ENCODE measurements at places on chromosomes 3 and 15. TPM values are rescaled to one million over a fixed set of nuclear protein-coding genes. Genes with fewer than 3 reads are reported as not detected.

- H3K27ac ChIP-seq = no peak overlapping the region
- DNase-seq = no peak
- peaks cover 11% of the 10 kb centered on the region for H3K4me1 ChIP-seq
These were observed 8.6 kb downstream of the TLE3 start for GRCh38 chr15:70088887-70089691.

DNA sequence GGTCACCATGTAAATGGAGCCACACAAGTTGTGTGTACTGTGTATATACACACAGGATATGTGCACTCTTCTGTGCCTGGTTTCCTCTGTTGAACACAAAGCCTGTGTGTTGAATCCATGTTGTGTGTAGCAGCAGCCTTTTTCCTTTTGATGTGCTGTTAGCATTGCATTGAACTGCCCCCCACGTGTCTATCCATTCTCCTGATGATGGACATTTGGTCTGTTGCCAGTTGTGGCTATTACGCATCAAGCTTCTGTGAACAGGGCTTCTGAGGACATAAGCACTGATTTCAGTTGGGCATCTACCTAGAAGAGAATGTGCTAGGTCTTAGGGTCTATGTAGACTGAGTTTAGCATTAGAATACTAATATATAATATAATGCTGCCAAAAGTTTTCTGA, 77.4 kb downstream of the LSM3 start:
- no peak overlapping the region for H3K27ac ChIP-seq
- H3K4me1 ChIP-seq = no peaks in the 10 kb centered on the region
- no peak for DNase-seq

GRCh38 chr3:158773166-158773565, 28.7 kb upstream of the MFSD1 start:
- no peak overlapping the region for H3K4me3 ChIP-seq
- no peaks in the 10 kb centered on the region for H3K27me3 ChIP-seq
- H3K36me3 ChIP-seq = no peaks in the 10 kb centered on the region
- no peak overlapping the region for H3K27ac ChIP-seq
- no peaks in the 10 kb centered on the region for H3K4me1 ChIP-seq

DNA sequence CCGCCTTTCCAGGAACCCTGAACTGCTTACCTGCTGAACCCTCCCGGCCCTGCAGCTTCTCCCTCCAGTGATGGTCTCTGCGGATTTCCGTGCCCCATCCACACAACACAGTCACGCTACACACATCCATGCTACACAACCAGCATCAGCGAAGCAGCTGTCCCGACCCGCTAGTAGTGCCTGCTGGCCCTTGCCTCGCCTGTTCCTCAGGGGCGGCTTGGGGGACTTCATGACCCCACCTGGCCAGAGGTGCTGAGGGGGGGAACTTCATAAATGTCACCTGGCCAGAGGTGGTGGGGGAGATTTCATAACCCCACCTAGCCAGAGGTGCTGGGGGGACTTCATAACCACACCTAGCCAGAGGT, 530 bp upstream of the TUBGCP5 start:
- peak overlapping the region; percentile 86 for H3K4me3 ChIP-seq
- DNase-seq = no peak
- no peaks in the 10 kb centered on the region for H3K27me3 ChIP-seq
- peaks cover 14% of the 10 kb centered on the region for H3K36me3 ChIP-seq
- no peak overlapping the region for H3K27ac ChIP-seq
- H3K4me1 ChIP-seq = peaks cover 26% of the 10 kb centered on the region

DNA sequence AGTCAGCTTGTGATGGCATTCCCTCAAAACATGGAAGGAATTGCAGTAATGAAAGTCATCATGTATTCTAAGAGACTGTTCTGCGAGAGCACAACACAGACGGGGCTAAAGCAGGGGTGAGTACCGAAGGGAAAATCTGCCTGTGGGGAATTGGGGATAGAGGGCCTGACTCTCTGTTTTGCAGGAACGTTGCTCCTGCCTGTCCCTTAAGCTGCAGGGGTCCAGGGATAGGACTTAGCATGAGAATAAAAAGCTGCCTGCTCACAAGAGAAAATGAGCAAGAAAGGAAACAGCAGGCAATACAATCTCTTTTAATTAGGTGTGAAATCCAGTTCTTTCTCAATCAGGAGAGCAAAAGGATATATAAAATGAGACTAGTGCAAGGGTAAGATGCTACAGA, 62.2 kb downstream of the TIGIT start:
- DNase-seq = no peak
- no peak overlapping the region for H3K4me3 ChIP-seq
- H3K4me1 ChIP-seq = no peaks in the 10 kb centered on the region
- H3K36me3 ChIP-seq = no peaks in the 10 kb centered on the region

DNA sequence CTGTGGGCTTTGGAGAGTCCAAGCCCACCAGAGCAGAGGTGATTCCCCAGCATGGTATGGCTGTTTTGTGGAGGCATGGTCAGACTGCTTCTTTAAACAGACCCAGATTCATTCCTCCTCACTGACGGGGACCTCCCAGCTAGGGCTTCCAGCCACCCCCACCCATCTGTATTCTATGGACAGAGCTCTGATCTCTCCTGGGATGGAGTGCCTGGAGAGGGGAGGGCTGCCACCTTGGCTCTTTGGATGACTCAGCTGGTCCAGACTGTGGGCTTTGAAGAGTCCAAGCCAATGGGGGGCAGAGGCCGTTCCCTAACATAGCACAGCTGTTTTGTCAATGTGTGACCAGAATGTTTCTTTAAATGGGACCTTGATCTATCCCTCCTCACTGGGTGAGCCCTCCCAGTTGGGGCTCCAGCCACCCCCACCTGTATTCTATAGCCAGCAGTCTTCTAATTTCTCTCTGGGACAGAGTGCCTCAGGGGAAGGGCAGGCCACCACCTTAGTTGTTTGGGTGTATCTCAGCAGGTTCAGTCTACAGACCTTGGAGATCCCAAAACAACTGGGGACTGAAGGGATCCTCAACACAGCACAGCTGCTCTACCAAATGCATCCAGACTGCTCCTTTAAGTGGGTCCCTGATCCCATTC, 122.0 kb upstream of the OSTN start:
- no peaks in the 10 kb centered on the region for H3K4me1 ChIP-seq
- no peak for DNase-seq
- no peaks in the 10 kb centered on the region for H3K27me3 ChIP-seq

GRCh38 chr3:94481226-94481898, 418.5 kb downstream of the NSUN3 start:
- H3K4me3 ChIP-seq = no peak overlapping the region
- no peaks in the 10 kb centered on the region for H3K4me1 ChIP-seq
- no peaks in the 10 kb centered on the region for H3K27me3 ChIP-seq
- no peak overlapping the region for H3K27ac ChIP-seq
- no peak for DNase-seq
- no peaks in the 10 kb centered on the region for H3K36me3 ChIP-seq

DNA sequence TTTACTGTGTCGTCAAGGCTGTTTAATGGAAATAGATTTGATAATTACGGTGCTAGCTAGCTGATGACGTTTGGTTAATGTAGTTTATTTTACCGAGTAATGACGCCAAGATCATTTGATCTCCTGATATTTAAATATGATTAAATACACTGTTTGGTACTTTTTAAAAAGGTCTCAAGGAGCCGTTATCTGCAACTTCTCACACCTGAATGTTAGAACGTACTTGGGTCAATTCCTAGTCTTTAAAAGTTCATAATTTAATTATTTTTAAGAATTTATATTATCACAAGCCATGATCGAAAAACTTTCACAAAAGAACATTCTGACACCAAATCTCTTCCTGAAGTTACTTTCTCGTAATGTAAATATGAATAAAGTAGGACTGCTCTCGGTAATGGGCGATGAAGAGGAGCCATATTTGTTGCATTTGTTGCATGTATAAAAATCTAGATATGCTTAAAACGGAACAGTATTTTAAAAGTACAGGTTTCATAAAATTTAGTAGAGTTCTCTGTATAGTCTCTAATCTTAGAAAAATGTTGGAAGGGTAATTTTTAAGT, 16.2 kb upstream of the CHD2 start:
- peak overlapping the region; percentile 89 for H3K27ac ChIP-seq
- DNase-seq = no peak
- H3K4me3 ChIP-seq = peak overlapping the region; percentile 94

DNA sequence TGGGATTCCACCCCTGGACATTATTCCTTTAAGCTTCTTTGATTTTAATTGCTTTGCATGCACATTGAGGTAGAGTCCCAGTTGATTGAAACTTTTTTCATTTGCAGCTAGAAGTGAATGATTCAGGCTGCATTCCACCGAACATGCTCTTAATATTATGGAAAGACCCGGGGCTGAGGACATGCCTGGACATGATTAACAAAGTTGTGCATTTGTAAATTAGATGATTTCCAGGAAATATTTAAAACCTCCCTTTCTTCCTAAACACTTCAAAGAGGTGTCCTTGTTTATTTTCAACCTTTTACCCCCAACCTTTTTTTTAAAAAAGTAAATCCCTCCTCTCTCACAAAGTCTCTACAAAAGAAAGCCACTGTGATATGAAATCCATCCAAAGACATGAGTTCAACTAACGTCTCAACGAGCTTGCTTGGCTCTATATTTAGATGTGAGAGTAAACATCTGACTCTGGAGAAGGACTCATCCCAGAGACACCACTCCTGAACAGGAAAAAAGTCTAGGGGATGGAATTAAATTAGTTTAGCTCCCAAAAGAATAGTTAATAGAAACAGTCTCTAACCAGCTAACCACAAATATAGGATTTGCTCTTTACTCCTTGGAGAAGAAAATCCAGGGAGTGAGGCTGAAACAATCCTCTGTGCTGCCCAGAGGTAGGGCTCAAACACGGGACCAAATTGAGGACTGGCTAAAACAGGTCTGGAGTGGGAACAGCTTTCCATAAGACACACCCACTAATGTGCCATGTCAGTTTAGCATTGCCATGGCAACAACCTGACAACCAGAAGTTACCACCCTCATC, 83.1 kb downstream of the XXYLT1 start:
- H3K36me3 ChIP-seq = no peaks in the 10 kb centered on the region
- DNase-seq = no peak
- no peak overlapping the region for H3K4me3 ChIP-seq
- H3K27ac ChIP-seq = no peak overlapping the region

GRCh38 chr15:62565634-62566026, 400.5 kb upstream of the C2CD4B start:
- DNase-seq = no peak
- no peaks in the 10 kb centered on the region for H3K36me3 ChIP-seq
- H3K4me1 ChIP-seq = no peaks in the 10 kb centered on the region
- H3K4me3 ChIP-seq = no peak overlapping the region

GRCh38 chr3:23991683-23992628, 46.9 kb downstream of the NR1D2 start:
- no peaks in the 10 kb centered on the region for H3K4me1 ChIP-seq
- no peak overlapping the region for H3K27ac ChIP-seq
- H3K4me3 ChIP-seq = no peak overlapping the region

GRCh38 chr3:188641076-188641475, 487.1 kb downstream of the LPP start:
- H3K4me3 ChIP-seq = no peak overlapping the region
- no peaks in the 10 kb centered on the region for H3K36me3 ChIP-seq
- DNase-seq = no peak
- H3K27me3 ChIP-seq = no peaks in the 10 kb centered on the region

GRCh38 chr3:62475306-62475705, 102.0 kb upstream of the FEZF2 start:
- H3K4me1 ChIP-seq = no peaks in the 10 kb centered on the region
- H3K27ac ChIP-seq = no peak overlapping the region
- no peaks in the 10 kb centered on the region for H3K36me3 ChIP-seq
- no peak for DNase-seq
- H3K4me3 ChIP-seq = no peak overlapping the region

DNA sequence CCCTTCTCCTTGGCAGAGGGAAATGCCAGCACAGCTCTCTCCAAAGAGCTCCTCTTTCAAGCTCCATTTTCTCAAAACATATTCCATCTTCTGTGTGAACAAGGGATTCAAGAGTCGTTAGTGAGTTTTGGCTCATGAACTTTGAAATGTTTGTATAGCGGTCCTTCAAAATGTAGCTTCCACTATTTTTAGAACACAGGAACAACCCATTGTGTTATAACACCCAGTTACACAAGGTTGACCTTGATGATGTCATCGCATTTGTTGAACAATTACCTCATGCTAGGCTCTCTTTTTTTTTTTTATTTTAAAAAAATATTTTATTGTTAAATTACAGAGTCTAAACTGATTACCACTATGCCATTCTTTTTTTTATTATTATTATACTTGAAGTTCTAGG, 251.7 kb downstream of the THSD4 start:
- no peaks in the 10 kb centered on the region for H3K36me3 ChIP-seq
- DNase-seq = no peak
- peaks cover 5% of the 10 kb centered on the region for H3K4me1 ChIP-seq
- H3K27ac ChIP-seq = no peak overlapping the region

DNA sequence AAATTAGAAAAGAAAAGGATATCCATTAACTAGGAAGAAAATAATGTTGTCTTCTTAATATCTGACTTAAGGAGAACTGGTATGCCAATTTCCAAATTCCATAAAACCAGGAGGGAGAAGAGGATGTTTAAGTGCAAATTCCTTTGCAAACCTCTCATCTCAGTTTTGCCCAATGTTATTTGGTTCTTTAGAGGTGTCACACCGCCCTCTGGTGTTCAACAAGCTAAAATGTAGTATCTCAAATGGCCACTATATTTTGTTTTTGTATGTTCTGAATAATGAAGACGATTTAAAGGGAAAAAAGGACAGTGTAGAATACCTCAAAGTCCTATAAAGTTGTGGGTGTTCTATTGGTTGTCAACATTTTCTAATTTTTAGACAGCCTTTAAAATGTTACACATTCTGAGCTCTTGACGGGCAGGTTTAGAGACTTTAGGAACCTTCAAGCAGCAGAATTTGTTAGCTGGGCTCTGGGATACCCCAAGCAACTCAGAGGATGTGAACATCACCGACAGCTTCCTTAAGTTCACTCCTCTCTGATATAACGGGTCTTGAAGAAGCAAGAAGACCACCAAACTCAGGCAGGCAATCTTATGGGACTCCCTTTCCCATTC, 458.3 kb downstream of the MFSD1 start:
- no peaks in the 10 kb centered on the region for H3K4me1 ChIP-seq
- DNase-seq = peak; percentile 81
- H3K36me3 ChIP-seq = no peaks in the 10 kb centered on the region
- H3K27ac ChIP-seq = no peak overlapping the region

DNA sequence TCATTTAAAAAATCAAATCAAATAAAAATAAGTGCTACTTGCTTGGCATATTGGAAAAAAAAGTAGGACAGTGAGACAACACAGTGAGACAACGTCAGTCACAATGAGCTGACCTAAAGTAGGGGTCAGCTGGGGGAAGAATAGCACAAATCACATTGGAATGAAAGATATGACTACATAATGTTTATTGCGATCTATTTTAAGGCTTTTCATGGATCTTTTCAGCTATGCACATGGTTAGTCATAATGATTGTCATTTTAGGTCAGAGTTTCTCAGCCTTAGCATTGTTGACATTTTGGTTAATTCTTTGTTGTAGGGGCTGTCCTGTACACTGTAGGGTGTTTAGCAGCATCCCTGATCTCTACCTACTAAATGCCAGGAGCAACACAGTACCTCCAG, 44.5 kb downstream of the CMSS1 start:
- H3K4me3 ChIP-seq = no peak overlapping the region
- DNase-seq = no peak
- no peak overlapping the region for H3K27ac ChIP-seq
- H3K36me3 ChIP-seq = no peaks in the 10 kb centered on the region
- no peaks in the 10 kb centered on the region for H3K4me1 ChIP-seq
- H3K27me3 ChIP-seq = no peaks in the 10 kb centered on the region

Gene SPTSSB
- total RNA-seq = not detected

Gene P2RY12
- total RNA-seq = not detected

Gene STRC
- total RNA-seq = 1.2 TPM

Gene FMN1
- 1.1 TPM for total RNA-seq

Gene SLC6A1
- total RNA-seq = not detected

Gene GNAT1
- not detected for total RNA-seq

Gene AP3B2
- not detected for total RNA-seq

Measured in Karpas-422 (cell line).